ENCODE measurements at places on chromosomes 3 and 15.
A peak's percentile ranks its signal among the peaks of the same experiment; 100 is the strongest.

DNA sequence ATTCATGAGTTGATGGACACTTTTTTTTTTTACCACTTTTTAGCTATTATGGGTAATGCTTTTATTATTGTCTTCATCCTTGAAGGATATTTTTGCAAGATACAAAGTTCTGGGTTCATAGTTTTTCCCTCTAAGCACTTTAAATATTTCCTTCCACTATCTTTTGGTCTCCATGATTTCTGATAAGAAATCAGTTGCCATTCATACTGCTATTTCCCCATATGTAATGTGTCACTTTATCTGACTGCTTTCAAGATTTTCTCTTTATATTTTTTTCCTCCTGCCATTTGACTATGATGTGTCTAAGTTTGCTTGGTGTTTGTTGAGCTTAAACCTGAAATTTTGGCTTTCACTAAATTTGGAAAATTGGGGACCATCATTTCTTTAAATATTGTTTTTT is 19.3 kb downstream of the NRG4 start:
- no peak for DNase-seq

GRCh38 chr15:101686718-101687117 is 34.5 kb upstream of the TM2D3 start:
- DNase-seq, result no peak

GRCh38 chr3:144801890-144802289 is 830.3 kb downstream of the DIPK2A start:
- DNase-seq, result no peak

DNA sequence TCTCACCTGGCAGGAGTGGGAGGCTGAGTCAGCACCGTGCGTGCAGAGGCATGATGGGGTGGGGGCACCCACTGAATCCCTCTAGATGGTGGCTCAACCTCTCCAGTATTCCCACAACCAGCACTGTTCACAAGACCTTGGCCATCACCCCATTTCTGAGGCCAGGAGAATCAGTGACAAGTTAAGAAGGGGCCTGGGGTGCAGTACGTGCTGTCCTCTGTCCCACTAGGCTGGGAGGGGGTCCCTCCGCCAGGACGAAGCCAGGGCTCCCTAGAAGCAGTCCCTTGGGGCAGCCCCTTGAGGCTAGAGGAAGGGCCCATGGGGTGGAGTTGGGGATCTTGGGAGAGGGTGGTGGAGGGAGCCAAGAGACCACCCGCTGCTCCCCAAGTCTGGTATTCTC is 4.8 kb downstream of the MYL3 start:
- no peak for DNase-seq

DNA sequence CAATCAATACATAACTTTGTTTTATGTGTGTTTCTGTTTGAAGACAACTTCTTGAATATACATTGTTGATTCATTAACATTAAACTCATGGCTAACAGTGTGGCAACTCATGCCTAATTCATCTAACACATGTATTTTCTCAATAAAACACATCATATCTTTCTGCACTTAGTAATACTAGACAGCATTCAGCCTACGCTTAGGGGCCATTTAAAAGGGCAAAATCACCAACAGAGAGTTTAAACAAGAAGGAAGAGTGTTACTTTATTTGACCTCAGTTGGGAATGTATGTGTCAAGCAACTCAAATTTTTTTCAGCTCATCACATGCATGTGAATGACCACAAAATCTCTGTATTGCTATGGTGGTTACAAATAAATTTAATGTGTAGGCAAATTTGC is 128.8 kb upstream of the AADACL2 start:
- DNase-seq, result no peak

DNA sequence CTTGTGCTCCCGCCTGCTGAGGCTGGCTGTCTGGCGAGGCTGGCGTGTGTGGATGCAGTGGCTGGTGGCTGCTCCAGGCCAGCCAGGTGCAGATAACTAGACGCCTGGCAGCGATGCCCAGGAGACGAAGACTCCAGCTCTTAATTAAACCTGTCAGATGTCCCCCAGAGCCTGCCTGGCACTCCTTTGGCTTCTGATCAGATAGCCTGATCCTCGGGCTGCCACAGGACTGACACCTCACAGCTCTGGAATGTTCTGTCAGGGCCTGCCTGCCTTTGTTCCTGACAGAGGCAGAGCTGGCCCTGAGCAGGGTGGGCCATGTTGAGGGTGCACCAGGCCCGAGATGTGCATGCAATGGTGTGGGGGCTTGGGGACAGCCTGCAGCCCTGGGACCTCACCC is 36.5 kb downstream of the PLXNA1 start:
- DNase-seq, result no peak

GRCh38 chr3:38454884-38455638 is 1.4 kb downstream of the ACVR2B start:
- DNase-seq, result peak; percentile 90

DNA sequence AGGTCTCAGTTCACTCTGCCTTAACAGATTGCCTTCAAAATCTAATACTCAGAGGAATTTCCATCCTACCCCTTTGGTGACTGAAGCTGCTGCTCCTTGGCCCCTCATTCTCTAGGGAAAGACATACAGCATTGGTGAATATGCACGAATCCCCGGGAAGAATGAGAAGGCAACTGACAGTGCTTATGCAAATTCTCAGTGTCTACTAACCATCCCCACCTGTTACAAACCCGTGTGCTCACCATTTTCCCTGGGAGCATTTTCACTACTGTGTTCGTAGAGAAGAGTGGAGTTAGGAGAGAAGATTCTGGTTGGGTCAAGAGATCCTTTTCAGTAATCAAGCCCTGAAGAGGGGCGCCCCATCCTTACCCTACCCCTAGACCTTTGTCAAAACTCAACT is 37.7 kb downstream of the SYNM start:
- DNase-seq, result no peak

DNA sequence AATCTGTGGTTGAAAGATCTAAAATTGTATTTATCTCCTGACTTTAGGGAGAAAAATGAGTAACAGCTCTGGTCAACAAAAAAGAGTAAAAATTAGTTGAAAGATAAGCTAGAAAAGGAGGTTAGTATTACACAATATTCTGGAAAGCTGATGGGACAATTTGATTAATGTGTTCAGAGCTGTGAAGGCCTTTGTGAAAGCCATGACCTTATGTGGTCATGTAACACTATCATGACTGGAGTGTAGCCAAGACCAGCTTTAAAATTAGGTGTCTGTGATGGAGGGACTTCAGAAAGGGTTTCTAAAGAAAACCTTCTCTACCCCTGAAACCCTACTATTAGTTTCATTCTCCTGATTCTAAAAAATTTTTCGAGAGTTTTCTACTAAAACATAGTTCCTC is 127.2 kb downstream of the NFKBIZ start:
- no peak for DNase-seq

DNA sequence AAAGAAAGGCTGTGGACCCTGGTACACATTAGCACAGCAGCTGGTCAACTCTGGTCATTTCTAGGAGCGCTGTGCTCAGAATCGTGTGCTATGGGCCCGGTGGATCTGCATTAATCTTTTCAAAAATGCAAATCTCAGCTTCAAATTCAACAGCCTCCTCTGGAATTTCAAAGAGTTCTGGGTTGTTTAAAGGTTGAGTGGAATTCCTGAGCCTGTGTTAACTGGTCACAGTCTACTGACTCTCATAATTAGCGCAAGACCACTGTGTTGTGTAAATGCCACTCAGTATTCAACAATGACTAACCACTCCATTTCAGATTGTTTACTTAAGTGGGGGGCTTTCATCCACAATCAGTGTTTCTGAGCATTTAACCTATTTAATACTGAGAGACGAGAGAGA is 2.7 kb upstream of the ARNT2 start:
- DNase-seq, result no peak

DNA sequence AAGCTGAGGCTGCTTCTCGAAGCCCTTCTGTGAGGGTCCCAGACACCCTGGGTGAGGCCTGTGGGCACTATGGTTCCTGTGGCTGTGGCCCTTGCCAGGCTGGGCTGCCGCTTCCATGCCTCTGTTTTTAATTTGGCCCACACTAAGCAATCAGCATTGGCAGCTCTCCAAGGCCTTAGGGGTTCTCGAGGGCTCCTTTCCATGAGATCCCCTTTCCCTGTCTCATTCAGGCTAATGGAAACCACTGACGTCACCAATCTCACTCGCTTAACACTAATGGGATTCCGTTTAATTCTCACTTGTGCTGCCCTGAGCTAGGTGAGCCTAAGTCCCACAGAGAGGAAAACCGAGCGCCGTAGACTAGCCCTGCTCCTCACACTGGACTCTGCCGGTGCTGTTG is 60.2 kb upstream of the RAB6B start:
- no peak for DNase-seq
